Activated CD8-positive, alpha-beta T cell treated with anti-CD3 and anti-CD28 coated beads for 36 hours (primary cell): ENCODE measurements at places on chromosomes 3 and 15. TPM values are rescaled to one million over a fixed set of nuclear protein-coding genes. Genes with fewer than 3 reads are reported as not detected.
A peak's percentile ranks its signal among the peaks of the same experiment; 100 is the strongest.

DNA sequence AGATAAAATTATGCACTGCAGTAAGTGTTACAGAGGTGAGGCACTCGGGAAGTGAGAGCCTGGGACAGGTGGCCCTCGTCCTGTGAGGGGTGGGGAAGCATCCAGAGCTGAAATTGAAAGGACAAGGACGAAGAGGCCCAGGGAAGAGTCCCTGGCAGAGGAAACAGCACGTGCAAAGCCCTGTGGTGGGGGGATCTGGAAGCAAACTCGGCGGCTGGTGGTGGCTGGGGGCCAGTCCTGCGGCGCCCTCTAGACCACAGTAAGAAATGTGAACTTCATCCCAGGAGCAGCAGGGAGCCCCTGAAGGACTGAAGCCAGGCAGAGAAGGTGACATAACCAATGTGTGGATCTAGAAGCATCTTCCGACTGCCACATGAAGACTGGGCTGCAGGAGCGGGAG lies 42.8 kb downstream of the GRIP2 start:
- no peaks in the 10 kb centered on the region for H3K4me1 ChIP-seq
- peaks cover 4% of the 10 kb centered on the region for H3K27me3 ChIP-seq
- H3K27ac ChIP-seq, result no peak overlapping the region
- H3K4me3 ChIP-seq, result no peak overlapping the region

Gene SKOR1
- total RNA-seq, result 0.09 TPM

Gene RASL12
- not detected for total RNA-seq

- H3K27me3 ChIP-seq, result no peaks in the 10 kb centered on the region
- H3K4me1 ChIP-seq, result peaks cover 26% of the 10 kb centered on the region
- peaks cover 48% of the 10 kb centered on the region for H3K36me3 ChIP-seq
- H3K27ac ChIP-seq, result peak overlapping the region; percentile 72
- DNase-seq, result no peak
These were observed 12.0 kb downstream of the TBC1D5 start for GRCh38 chr3:17730318-17730967.

Gene DGKG
- total RNA-seq, result 0.36 TPM

Gene CEMIP
- total RNA-seq, result not detected

DNA sequence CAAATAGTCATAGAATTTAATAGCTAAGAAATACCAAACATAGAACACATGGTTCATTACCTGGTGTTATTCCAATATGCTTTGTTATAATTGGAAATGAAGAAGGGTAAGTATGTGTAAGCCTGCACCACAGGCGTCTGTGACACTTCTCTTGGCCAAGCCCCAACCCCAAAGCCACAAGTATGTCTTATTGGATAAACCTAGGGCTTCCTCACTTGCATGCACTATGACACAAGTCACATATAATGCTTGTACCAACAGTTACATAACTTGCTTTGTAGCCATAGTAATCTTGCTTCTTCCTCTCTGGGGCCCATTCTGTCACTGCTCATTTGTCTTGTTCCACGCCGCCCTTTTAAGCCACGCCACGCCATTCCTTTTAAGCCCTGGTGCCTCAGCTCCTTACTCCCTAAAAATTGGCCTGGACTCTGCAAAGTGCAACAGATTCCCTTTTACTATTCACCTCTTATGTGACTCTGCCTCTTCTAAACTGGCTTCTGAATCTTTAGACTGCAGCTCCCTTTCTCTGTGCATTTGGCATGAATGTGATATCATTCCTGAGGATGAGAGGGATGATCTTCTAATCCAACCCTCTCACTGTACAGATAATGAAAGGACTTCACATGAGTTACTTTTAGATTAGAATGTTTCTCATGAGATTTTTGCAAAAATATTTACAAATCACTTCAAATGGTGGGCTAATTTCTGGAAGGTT lies 48.1 kb upstream of the EPHA3 start:
- H3K27me3 ChIP-seq, result no peaks in the 10 kb centered on the region
- no peak overlapping the region for H3K27ac ChIP-seq
- H3K4me1 ChIP-seq, result no peaks in the 10 kb centered on the region
- DNase-seq, result no peak

Gene CFAP100
- total RNA-seq, result not detected

DNA sequence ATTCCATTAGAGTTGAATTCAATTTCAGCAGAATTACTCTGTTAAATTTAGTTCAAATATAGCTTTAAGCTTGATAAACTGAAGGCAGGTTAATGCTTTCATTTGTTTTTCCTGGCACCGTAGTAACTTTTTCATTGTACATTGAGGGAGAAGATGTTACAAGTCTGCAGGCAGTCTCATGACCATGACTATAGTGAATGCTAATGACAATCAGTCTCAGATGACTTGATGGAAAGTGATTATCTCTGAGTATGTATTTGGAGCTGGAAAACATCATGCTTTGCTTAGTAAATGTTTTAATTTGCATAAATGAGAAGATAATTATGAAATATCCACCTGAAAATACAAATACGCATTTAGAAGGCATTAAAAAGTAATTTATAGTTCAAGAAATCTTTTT lies 16.0 kb upstream of the RNF7 start:
- H3K27ac ChIP-seq, result no peak overlapping the region
- H3K36me3 ChIP-seq, result no peaks in the 10 kb centered on the region
- DNase-seq, result no peak
- H3K27me3 ChIP-seq, result peaks cover 7% of the 10 kb centered on the region
- H3K4me1 ChIP-seq, result no peaks in the 10 kb centered on the region

- H3K27ac ChIP-seq, result no peak overlapping the region
- no peak for DNase-seq
- H3K4me3 ChIP-seq, result no peak overlapping the region
- H3K27me3 ChIP-seq, result no peaks in the 10 kb centered on the region
- no peaks in the 10 kb centered on the region for H3K4me1 ChIP-seq
These were observed 9.3 kb upstream of the TARS3 start for GRCh38 chr15:101733545-101733944.

DNA sequence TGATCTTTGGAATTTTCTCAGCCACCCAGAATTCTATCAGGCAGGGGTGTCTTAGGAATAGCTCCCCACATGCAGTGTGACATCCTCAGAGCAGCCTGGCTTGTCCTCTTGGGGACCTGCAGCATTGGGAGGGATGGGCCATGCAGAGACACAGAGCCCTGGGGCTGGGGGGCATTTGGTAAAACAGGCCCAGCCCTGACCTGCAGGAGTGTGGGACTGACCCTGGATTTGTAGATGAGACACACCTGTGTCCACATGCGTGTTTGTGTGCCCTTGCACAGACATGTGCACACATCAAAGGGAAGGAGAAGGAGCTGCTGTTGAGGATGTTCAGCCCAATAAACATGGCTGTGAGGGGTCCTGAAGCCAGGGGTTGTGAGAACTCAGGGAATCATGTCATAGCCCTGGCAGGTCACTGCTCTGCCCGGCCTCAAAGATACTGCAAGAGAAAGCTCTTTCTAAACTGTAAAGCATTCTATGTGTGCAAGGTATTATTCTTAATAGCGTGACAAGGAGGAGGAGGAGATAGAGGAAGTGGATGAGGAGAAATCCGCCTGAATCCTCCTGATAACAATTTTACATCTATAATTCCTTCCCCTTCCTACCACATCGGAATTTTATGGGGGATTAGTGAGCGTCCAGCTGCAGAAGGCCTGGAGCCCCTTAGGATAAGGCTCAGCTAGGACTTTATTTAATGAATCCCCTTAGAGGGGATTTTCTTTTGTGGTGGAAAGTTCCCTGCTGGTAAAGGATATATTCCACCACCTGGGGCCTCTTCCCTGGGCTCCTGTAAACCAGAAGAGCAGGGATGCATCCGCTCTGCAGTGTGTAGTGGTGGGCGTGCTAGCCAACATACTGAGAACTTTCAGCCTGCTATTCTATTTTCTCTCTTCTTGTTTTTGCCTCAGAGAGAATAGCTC lies 245.5 kb downstream of the EPHB1 start:
- no peaks in the 10 kb centered on the region for H3K4me1 ChIP-seq
- no peak for DNase-seq
- peaks cover 1% of the 10 kb centered on the region for H3K27me3 ChIP-seq
- H3K36me3 ChIP-seq, result no peaks in the 10 kb centered on the region
- H3K27ac ChIP-seq, result no peak overlapping the region

Gene ACTRT3
- total RNA-seq, result 0.54 TPM

Gene FAM107A
- not detected for total RNA-seq

DNA sequence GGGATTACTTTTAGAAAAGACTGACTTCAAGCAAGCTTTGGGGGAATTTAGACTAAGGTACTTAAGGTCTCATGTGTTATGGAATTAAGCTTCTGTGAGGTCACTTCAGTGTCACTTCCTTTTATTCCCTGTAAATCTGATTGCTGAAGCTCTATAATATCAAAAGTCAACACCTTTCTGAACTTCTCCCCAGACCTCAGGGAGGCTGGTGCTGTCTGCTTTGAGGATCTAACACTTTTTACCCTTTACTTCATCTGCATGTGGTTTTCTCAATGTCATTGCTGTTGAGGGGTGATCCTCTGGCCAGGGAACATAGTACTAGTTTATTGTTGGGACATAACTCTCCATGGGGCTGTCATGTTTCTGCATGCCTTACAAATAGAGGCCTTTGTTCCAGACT lies 41.8 kb upstream of the RASGRF1 start:
- no peaks in the 10 kb centered on the region for H3K4me1 ChIP-seq
- no peak for DNase-seq
- H3K36me3 ChIP-seq, result no peaks in the 10 kb centered on the region
- no peak overlapping the region for H3K4me3 ChIP-seq
- no peak overlapping the region for H3K27ac ChIP-seq

GRCh38 chr3:45700570-45701073 lies 11.4 kb downstream of the SACM1L start:
- no peak overlapping the region for H3K27ac ChIP-seq
- no peaks in the 10 kb centered on the region for H3K27me3 ChIP-seq
- no peak overlapping the region for H3K4me3 ChIP-seq
- H3K4me1 ChIP-seq, result peaks cover 62% of the 10 kb centered on the region
- no peak for DNase-seq
- peaks cover 42% of the 10 kb centered on the region for H3K36me3 ChIP-seq

Gene LYZL4
- not detected for total RNA-seq

Gene ZNF774
- total RNA-seq, result 1.4 TPM

DNA sequence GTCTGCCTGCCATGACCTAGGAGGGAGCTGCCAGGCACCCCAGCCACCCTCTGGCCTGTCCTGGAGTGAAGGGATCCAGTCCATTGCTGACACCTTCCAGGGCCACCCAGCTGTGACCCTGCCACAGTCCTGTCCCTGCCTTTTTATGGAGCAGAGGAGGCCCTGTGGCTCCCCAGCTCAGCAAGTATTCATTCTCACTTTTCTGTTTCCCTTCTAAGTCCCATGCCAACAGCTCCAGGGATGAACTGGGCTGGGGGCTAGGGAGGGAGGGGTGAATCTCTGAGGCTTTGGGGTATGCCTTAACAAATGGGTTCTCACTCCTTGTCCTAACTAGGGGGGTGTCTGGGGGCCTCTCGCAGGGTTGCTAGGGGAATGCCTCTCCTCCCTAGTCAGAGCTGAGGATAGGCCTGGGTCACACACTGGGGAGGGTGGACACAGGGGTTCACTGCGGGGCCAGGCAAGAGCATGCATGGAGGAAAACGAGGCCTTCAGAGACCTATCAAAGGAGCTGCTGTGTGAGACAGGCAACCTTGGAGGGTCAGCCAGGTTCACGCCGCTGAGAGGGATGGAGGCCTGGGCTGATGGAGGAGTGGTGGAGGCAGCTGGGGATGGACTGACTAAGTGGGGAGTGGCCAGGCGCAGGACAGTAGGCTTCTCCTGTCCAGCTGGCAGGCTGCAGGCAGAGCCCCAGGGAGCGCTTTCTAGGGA lies 31.8 kb downstream of the EPHB3 start:
- H3K4me1 ChIP-seq, result no peaks in the 10 kb centered on the region
- H3K36me3 ChIP-seq, result no peaks in the 10 kb centered on the region
- no peak overlapping the region for H3K4me3 ChIP-seq
- no peak overlapping the region for H3K27ac ChIP-seq
- no peaks in the 10 kb centered on the region for H3K27me3 ChIP-seq

Gene MYL3
- total RNA-seq, result not detected

Gene ERICH6
- not detected for total RNA-seq

GRCh38 chr15:78341057-78341987 lies 1.2 kb downstream of the CRABP1 start:
- H3K27ac ChIP-seq, result no peak overlapping the region
- no peaks in the 10 kb centered on the region for H3K36me3 ChIP-seq
- H3K4me3 ChIP-seq, result no peak overlapping the region
- peaks cover 35% of the 10 kb centered on the region for H3K27me3 ChIP-seq
- DNase-seq, result no peak
- no peaks in the 10 kb centered on the region for H3K4me1 ChIP-seq

DNA sequence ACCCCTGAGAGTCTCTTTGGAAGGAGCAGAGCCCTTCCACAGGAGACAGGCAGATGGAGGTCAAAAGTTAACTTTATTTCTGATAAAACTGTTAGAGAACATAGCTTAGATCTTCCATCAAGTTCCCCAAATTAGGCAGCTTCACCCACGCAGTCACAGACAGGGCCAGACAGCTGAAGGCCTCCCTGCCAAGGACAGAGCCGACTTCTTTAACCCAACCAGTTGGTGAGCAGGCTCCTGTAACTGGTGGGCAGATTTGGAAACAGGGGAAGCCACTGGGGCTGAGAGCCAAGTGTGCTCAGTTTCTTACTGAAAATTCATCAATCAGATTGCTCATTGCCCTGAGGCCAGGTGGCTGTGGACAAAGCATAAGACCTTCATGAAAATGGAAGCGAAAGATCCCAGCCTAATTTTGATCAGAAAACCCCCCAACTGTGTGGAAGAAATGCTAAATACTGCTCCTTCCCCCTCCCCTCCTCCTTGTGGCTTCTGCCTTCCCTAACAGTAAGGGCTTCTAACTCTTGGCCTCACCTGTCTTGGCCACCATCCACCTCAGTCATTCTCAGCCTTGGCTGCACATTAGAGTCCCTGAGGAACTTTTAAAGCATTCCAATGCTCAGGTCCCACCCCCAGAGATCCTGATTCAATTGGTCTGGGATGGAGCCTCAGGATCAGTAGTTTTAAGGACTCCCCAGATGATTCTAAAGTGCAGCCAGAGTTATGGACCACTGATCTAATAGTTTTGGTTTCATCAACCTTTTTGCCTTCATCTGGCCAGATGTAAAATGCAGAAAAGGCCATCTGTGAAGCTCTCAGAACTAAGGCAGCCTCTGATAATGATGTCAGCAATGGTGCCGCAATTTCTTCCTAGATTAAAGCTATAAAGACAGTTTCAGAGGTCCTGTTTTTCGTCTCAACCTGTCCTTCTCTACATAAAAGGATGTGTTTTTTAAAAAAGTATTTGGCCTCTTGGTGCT lies 11.5 kb downstream of the CLRN1 start:
- H3K36me3 ChIP-seq, result no peaks in the 10 kb centered on the region
- H3K4me3 ChIP-seq, result no peak overlapping the region
- H3K27ac ChIP-seq, result no peak overlapping the region

Gene STRIT1
- not detected for total RNA-seq

Gene GOLGA6L24
- not detected for total RNA-seq

DNA sequence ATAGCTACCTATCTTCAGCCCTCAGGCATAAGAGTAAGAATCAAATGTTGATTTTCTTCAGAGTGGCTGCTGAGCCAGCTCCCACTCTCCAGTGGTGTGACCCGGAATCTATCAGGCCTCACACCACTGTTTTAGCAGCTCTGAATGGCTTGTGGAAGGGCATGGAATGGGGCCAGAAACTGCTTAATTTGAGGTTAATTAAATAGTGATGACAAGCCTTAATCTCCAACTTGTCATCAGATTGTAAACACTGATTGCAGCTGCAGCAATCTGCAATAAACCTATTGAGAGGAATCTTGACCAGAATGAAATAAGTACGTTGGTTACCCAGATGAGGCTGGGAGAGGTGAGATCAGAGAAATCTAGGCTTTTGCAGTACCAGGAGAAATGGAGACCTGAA lies 317.4 kb downstream of the FHIT start:
- no peaks in the 10 kb centered on the region for H3K36me3 ChIP-seq
- no peak overlapping the region for H3K27ac ChIP-seq
- no peak overlapping the region for H3K4me3 ChIP-seq

- no peak overlapping the region for H3K4me3 ChIP-seq
- no peaks in the 10 kb centered on the region for H3K4me1 ChIP-seq
- no peak for DNase-seq
- H3K27ac ChIP-seq, result no peak overlapping the region
- no peaks in the 10 kb centered on the region for H3K36me3 ChIP-seq
These were observed 190.9 kb downstream of the ADAMTS9 start for GRCh38 chr3:64496786-64497490.
